ENCODE measurements at places on chromosomes 7 and 10.
A peak's percentile ranks its signal among the peaks of the same experiment; 100 is the strongest.

DNA sequence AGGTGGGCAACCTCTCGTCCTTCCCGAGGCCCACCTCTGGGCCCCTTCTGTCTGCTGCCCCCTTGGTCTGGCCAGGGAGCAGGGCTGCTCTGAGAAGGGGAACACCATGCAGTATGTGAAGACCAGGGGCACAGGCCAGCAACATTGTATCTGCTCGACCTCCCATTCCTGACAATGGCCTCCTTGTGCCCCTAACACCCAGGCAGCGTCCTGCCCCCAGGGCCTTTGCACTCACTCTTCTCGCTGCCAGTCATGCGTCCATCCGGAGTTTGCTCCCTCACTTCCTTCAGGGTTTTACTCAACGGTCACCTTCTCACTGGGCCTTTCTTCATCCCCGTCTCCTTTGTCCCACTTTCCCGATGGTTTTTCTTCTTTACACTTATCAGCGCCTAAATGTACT is 232.9 kb upstream of the GRB10 start:
- DNase-seq, result no peak

DNA sequence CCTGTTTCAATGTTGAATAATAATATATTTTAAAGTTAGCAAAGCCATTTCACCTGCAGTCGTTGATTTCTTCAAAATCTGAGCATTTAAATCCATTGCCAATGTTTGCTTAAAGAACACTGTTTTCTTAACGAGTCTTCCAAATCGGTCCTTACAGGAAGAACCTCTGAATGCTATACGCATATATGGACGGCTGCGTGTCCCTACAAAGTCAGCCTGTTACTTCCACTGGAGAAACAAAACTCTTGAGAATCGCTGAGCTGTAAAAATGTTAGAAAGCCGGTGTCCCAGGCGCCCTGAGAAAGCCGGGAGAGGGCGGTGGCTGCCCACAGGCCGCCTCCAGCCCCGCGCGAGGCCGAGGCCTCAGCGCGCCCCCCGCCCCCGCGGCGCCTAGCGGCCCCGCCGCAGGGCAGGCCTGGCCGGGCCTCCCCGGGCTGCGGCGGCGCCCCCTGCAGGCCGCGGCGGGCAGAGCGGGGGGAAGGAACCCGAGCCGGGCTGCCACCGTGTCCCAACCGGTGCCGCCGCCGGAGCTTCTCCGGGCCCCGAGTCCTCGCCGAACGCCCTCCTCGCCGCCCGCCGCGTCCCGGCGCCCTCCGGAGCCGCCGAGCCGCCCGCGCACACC is at the start of gene FHIP2A:
Gene FHIP2A, plus strand, starts transcription at position 488 of the 622 bp plus-strand sequence. CDS start 299 bp downstream, outside the sequence.
- peak; percentile 74 for DNase-seq

DNA sequence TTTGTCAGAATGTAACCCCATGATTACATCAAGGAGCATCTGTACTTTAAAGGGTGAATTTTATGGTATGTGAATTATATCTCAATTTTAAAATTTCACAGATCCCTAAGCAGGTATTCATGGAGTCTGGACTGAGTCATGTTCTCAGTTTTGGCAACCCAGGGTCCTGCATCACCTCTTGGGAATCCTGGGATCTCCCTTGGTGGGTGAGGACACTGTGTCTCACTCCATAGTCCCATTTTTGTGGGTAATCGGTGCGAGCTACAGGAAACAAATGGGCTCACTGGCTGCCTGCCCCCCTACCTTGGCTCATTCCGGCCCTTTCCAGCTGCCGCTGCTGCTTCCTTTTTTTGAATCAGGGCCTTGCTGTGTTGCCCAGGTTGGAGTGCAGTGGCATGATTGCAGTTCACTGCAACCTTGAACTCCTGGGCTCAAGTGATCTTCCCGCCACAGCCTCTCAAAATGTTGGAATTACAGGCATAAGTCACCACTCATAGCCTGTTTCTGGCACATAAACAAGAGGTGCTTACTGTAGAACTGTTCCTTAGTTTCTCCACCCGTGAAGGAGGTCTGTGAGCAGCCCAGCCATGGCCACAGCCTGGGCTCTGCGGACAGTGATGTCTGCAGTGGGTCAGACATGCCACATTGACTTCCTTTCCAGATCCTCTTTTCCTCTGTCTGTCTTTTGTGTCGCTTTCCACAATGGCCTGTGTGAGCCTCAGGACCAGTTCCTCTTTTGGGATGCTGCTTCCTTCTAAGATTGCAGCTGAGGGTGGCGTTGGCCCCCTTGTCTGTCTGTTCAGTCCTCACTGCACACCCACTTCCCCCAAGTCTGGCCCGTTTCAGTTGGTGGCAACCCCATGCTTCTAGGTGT is 14.5 kb downstream of the PALD1 start:
- no peak for DNase-seq

DNA sequence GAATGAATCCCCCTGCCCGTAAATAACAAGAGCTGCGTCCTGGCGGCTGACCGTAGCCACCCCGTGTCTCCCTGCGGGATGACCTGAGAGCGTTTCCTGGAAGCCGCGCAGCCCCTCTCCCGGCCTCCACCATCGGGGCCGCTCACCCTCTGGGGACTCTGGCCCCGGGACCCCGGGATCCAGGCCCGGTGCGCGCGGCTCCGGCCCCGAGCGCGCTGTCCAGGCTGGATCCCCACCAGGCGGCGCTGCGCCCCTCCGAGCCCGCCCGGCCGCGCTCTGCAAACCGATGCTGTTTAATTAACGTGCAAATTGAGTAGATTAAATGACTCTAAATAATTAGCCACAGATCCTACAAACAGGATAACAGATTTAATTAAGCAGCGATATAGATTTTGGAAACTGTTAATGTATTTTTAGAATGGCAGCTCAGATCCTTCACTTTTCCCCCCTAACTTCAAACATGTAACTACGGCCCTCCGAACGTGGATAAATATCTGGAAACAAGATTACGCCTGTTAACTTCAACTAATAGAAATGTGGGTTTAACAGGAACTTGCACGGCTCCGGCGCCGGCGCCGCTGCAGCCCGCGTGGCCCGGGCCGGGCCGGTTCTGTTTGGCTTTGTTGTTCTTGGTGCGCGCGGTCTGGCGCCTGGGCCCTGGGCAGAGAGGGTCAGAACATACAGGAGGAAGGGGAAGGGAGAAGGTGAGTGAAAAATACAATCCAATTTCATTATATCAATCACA is 7.1 kb upstream of the UNCX start:
- DNase-seq, result peak; percentile 21

- DNase-seq, result peak; percentile 71
Observed at GRCh38 chr10:84540022-84540616, 211.7 kb downstream of the CCSER2 start.

DNA sequence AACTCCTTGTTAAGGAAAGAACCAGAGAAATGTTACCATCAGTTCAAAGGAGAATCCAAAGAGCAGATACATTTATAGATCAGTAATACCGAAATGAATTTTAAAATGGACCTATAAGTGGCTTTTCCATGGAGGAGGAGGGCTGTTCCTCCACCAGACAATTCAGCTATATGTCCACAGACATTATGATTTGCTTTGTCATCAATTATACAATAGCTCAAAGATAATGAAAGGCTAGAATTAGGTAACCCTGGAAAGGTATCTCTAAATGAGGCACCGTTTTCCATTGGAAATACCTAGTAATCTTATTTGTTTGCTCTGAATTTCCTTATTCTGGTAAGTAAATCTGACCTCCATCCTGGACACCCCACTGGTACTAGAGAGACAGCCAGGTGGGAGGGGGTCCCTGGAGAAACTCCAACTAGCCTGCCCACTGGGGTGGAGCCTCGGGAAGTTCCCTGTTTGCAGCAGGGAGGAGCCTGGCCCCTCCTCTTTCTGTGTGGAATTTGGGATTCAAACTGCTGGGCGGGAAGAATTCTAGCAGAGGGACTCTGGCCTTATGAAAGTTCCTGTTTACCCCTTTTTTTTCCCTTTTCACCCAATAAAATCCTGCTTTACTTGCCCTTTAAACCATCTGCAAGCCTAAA is 218.0 kb downstream of the PHF14 start:
- no peak for DNase-seq

DNA sequence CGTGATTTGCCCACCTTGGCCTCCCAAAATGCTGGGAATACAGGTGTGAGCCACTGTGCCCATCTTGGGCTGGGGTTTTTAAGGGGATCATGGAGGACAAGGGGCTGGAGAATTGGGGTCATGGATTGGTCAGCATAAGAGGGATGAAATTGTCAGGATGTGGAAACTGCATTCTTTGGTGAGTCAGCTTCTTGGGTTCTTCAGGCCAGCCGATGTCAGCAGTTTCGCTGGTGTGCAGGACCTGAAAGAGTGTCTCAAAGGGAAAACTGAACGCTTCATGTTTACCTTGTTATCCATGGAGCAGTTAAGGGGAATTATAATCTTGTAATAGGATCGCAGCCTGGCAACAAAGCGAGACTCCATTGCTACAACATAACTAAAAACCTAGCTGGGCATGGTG is 13.0 kb downstream of the GALNT17 start:
- DNase-seq, result no peak

GRCh38 chr7:92276460-92276864 is 30.7 kb downstream of the ANKIB1 start:
- no peak for DNase-seq

DNA sequence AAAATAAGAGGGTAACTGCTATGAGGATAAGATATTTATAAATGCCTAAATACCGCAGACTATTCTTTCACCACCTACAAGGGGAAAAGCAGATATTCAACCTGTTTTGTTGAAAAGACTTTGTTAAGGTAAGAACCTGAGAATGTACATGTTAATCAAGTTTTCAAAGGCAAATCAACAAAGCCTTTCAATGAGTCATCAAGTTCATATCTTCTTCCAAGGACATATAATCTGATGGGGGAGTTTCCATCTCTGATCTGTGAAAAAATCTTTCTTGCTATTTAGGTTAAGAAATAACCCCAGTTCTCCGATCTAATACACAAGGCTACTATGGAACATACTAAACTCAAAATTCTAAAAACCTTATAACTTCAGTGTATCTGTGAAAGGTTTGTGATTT is 40.0 kb upstream of the ANLN start:
- DNase-seq, result no peak

DNA sequence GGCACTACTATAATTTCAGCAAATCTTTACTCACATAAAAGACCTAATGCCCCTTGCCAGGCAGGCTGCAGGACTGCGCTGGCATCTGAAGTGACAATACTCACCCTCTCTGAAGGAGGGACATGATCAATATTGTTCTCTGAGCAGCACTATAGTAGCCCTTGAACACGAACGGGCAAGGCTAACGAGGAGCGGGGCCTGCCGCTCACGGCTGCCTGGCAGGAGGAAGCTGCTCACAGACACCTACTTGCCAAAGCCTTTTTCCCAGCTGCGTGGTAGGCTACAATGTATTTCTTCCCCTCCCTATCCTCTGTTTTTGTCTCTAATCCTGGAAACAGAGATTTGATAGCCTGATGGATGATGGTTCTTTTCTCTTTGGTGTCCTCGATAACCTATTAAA is 19.9 kb downstream of the PUS7 start:
- no peak for DNase-seq

GRCh38 chr10:61068471-61068870 is 124.5 kb upstream of the RHOBTB1 start:
- no peak for DNase-seq

Data from fibroblast of pulmonary artery (primary cell).